ENCODE measurements at places on chromosomes 1 and 21.

DNA sequence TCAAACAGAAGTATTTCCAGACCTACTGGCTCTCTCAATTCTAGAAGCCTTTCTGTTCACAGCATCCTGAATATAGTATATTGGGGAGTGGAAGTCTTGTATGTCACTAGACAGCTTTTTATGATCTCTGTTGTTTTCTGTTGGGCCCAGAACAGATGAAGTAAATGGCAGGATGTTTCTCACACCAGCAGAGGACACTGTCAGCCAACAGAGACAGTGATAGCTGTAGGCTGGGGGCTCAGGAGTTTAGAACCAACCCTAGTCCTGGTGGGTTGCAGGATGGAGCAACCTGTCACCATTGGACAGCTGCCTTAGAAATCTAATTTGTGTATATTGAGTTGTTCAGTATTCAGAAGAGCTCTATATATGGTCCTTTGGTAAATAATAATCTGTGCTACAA is 16.9 kb downstream of the AGO1 start:
- no peak for DNase-seq

DNA sequence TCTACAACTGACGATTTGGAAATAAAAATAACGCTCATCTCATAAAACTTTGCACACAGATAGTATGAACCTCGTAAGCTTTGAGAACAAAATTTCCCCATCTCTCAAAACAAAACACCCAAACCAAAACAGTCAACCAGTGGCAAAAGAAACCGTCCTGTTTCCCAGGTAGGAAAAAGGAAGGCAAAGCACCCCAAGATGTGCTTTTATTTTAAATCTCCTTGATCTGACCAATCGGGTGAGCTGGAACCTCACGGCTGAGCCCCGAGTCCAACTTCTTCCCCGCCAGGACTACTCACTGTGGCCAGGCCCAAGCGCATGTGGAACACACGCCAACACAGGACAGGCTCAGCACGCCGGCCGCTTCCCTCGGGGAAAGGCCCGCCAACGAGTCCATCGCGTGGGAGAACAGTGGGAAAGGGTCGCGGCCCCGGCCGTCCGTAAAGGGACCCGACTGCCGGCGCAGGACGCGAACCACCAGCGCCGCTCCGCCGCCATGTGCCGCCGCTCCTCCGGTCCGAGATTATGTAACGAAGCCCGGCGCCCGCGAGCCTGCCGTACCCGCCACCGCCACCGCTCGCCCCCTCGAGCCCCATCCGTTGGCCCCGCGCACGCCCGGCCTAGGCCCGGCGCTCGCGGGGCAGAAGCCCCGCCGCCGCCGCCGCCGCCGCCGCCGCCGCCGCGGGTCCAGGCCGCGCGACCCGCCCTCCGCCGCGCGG is 759 bp downstream of the AHCTF1 start:
- DNase-seq, result peak; percentile 64

DNA sequence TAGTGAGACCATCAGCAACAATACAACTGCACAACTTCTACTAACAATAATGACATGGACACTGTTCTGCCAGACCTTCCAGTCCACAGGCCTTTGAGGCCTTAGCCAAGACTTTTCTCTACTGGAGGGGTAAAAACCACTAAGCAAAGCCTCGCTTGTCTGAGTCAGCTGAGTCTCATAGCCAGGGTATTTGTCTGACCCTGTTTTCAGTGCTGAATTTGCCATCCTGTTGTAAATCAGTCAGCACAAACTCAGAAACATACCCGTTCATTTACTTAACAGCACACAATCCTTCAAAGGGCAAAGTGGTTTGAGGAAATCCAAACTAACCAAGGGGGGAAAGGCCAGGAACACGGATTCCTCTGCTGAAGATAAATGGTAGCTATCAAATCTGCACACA is 537.8 kb downstream of the SMYD3 start:
- DNase-seq, result no peak

DNA sequence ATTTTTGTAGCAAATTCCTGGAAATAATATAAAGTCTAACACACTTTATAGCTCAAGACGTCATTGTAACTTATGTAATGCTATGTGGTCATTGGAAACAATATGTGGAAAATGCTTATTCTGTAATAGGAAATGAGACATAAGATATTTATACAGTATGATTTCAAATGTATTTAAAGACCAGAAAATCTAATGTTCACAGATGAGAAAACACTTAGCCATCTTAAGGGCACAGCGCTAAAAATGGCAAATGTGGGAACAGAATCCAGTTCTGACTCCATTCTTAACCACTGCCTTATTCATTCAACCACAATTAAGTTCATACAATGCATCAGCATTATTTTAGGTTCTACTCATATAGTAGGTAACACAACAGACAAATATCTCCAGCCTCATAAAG is 12.5 kb downstream of the CSDE1 start:
- DNase-seq, result no peak

DNA sequence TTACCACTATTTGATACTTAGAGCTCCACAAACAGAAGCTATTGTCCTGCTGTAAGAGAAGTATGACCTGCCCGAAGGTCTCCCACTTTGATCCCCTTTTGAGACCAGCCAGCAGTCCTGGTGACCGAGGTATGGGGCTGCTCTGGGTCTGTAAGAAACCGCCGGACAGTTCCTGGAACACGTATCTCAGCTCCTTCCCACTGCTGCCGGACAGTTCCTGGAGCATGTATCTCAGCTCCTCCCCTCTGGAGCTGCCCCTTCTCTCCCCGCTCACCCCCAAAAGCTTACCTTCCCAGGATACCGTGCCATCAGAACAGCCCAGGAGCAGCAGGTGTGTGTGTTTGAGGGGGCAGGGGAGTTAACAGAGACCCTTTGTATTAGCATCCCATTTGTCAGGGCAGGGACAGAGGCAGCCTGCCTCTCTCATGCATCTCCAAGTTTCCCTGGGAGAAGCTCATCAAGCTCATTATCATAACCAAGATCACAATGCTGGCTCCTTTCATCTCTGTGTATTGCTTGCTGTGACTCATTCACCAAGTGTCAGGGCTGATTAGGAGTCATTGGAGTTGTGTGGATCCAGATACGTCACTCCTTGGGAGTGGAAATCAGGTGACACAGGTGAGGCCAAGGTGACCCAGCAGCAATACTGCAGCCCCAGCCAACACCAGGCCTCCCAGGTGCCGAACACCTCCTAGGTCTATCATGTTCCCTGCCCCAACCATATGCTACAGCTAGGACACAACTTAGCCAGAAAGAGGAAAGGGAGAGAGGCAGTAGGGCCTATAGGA is 25.3 kb downstream of the OPTC start:
- no peak for DNase-seq

GRCh38 chr1:181151378-181152326 is 63.2 kb downstream of the IER5 start:
- DNase-seq, result no peak

- no peak for DNase-seq
Measured at GRCh38 chr1:225434046-225434445, 6.2 kb upstream of the LBR start.

- no peak for DNase-seq
Measured at GRCh38 chr1:44787506-44787905, 464 bp downstream of the BEST4 start.

DNA sequence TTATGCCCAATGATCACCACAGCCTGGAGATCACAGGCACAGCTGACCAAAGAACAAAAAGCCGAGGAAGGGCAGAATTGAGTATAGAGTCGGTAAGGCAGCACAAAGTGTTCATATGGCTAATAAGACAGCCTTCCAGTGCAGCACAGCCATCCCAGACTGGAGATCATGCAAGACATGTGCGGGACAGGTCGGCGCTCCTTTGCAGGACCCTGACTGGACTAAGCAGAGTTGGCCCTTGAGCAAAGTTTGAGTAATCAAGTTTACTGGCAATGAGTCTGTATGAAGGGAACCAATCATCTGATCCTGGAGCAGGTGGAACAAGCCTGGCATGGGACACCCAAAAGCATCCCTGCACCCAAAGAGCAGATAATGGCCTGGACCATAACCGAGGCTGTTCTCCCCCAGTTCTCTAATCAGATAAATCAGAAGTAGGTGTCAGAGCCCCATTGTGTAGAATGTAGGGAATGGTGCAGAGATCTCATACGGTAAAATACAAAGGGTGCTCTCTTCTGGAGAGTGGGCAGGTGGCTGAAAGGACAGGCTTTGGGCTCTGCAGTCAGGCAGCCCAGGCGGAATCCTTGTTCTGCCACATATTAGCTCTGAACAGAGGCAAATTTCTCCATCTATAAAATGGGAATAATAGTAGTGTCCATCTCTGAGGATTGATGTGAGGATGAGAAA is 10.7 kb upstream of the DNASE2B start:
- no peak for DNase-seq

GRCh38 chr1:1173793-1174415 is at the start of gene TTLL10:
TSS of gene TTLL10 (plus strand) at chr1:1173880. CDS start at chr1:1179216, 5,336 bp downstream.
- DNase-seq, result peak; percentile 78

DNA sequence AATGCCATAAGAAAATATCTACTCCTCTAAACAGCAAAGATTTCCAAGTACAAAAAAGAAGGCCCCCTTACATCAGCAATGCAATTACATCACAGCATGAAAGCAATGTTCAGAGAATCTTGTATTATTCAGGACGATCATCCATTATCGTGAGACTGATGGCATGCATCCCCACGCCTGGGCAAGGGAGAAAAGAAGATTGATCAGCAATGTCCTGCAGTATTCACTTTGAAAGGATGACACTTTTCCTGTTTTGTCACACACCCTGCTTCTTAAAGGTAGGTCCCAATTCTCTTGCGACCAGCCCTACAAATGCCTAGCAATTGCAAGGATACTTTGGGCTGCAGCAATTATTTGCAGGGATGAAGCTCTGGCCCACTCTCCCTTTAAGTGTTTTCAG is 108.7 kb downstream of the TOMM20 start:
- no peak for DNase-seq

DNA sequence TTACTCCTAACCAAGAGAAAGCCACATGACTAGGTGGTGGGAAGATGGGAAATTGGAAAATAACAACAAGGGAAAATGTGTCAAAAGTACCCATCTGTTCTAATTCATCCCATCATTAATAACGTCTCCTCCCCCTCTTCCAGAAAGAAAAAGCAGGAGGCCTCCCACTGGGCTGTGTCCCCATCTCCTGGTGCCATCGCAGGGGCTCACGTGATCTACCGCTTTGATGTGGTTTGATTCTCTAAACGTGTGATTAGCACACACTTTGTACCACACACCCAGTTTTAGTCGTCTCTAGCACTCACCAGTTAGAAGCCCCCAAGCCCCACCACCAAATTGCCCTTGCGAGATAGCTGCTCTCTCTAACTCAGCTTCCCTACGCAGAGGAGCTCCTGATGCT is 353.6 kb downstream of the RRAGC start:
- no peak for DNase-seq

DNA sequence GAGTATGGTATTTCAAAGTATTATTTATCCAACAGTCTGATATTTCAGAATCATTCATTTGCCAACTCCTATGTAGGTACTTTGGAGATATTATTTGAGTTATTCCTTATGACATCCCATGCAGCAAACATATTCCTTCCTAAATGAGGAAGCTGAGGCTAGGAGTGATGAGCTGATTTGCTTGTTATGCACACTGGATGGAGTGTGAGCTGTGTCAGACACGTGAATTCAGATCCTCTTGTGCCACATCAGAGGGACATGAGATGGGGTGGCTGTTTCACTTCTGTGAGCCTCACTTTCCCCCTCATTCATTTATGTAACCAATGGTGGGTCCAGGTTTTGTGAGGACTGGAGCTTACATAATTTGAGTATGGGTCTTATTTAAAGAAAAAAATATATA is 215.9 kb downstream of the DISC1 start:
- no peak for DNase-seq

GRCh38 chr1:97508653-97509218 is 412.1 kb downstream of the DPYD start:
- DNase-seq, result no peak

DNA sequence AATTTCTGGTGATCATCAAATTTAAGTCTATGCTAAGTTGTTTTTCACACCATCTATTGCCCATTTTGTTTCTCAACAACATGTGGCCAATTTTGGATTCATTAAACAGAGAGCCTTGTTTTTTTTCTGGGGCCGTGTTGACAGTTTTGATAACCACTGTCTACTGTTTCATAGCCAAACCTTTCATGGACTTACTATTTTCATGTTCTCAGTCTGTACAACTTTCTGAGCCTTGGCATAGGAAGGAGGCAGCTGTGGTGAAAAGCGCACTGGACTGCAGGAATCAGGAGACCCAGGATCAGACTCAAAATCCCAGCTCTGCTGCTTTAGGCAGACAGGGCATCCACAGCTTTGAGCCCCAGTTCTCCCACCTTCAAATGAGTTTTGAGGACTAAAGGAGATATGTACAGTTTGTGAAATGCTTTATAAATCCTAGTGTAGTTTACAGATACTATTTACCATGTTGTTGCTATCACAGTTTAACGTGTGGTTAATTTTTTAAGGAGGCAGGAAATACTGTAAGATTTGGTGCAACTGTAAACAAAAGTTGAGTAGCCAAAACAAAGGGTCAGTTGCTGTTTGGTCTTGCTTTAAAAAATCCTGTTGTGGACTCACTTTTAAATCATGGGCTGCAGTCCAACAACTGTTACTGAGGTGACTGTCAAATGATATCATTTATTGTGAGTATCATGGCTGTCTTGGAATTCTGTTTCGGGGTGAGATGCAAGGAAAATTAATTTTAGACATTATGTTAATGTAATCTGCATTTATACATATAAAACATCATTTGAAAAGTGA is 2.9 kb downstream of the MACO1 start:
- no peak for DNase-seq

DNA sequence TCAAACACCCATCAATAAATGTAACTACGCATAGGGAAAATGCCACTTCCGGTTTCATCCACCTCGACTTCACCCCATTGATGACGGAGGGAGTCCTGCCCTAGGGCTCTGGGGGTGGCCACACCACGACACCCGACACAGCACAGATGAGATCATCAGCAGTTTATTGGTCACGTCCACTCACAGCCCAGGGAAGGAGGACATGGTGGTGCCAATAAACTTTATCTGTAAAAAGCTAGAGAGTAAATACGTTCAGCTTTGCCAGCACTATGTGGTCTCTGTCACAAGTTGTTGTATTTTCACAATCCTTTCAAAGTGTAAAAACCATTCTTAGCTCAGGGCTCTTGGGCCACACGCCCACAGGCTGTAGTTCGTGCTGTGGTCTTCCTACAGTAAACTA is 16.3 kb downstream of the SETD4 start:
- no peak for DNase-seq

GRCh38 chr1:3825356-3825755 is 29.1 kb upstream of the LRRC47 start:
- no peak for DNase-seq

GRCh38 chr1:67695963-67696362 is 11.0 kb downstream of the GADD45A start:
- DNase-seq, result no peak

GRCh38 chr1:119674111-119674526 is 26.1 kb upstream of the ZNF697 start:
- DNase-seq, result no peak

- DNase-seq, result no peak
Measured at GRCh38 chr1:229244091-229244490, 26.8 kb upstream of the RAB4A start.

- DNase-seq, result no peak
Measured at GRCh38 chr1:247713753-247714152, 2.7 kb downstream of the OR6F1 start.

DNA sequence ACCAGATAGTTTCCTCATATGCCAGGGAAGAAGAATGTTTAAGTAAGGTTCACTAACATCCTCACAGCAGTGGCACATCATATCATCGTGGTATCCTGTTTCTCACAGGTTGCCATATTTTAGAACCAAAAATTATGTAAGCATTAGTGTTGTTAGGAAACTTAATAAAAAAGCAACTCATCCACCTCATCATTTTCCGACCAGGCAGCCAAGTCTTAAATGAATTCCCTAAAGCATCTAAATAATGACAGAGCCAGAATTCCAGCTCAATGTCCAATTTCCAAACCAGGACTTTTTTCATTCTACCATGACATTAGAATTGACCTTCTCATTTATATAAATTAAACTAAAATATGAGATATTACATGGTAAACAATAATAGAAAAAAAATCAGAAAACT is 272.7 kb downstream of the NTNG1 start:
- DNase-seq, result no peak

Data from CD4-positive, alpha-beta T cell treated with Interleukin-21 for 1 hour (primary cell).